ENCODE measurements at places on chromosomes 4 and X.

DNA sequence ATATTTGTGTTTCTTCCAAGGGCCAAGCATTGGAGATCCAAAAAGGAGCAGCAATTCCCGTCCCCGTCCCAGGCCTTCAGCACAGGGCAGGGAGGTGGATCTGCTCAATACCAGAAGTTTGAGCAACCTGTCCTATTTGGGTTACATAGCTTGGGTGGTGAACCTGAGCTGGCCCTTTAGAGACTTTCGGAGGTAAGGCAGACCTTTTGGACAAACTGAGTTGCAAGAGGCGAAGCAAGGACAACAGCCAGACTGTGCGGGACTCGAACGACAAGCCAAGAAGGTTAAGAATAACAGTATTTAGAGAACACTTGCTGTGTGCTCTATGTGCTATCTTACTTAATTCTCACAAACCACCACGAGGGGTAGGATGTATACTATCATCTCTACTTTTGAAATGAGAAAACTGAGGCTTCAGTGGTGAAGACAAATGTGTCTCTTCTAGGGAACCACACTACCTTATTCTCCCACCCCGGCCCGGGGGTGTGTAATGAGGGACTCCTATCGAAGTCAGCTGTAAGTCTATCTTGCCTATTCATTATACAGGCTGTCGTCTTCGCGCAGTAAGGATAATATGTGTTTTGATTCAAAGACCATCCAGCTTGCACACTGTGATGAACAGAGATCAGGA is 1.3 kb downstream of the NOP14 start:
- DNase-seq, result peak; percentile 34

- no peak for DNase-seq
These were observed 5.6 kb downstream of the CYSLTR1 start for GRCh38 chrX:78321809-78322208.

- DNase-seq, result no peak
These were observed 91.5 kb downstream of the UPRT start for GRCh38 chrX:75365243-75365975.

- DNase-seq, result no peak
These were observed 101.6 kb downstream of the NPNT start for GRCh38 chr4:105996845-105997244.

- DNase-seq, result no peak
These were observed 302.7 kb downstream of the KCTD8 start for GRCh38 chr4:44145868-44146267.

DNA sequence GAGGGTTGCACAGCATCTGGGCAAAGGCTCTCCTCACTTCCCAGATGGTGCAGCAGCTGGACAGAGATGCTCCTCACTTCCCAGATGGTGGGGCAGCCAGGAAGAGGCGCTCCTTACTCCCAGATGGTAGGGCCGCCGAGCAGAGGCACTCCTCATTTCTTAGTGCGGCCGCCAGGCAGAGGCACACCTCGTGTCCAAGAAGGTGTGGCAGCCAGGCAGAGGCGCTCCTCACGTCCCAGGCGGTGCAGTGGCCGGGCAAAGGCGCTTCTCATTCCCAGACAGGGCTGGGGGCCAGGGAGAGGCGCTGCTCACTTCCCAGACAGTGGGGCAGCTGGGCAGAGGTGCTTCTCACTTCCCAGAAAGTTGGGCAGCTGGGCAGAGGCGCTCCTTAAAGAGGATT is 48.8 kb downstream of the ZNF732 start:
- DNase-seq, result no peak

- no peak for DNase-seq
These were observed 10.1 kb downstream of the ELF4 start for GRCh38 chrX:130100180-130100579.

DNA sequence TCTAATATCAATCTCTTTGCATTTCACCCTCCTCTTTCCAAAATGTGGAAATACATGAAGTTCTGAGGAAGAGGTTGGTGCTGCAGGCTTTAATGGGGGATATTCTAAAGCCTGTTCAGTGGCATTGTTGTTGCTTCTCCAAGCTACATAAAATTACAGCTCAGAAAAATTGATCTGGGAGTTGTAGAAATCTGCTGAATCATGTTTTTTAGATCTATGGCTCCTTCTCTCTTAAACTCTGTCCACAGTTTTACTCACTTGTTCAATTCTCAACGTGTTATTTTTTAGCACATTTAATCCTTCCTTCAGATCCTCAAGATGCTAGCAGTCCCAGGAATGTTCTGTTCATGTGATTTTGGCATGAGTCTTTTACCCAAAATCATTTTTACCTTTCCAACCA is 949.5 kb upstream of the ADGRL3 start:
- DNase-seq, result no peak

Measured in SK-N-SH (cell line).